Endothelial cell of umbilical vein (primary cell): ENCODE measurements at places on chromosomes 4 and X. TPM values are rescaled to one million over a fixed set of nuclear protein-coding genes. Genes with fewer than 3 reads are reported as not detected.

CPLX1 gene
- 1.3 and 1.8 TPM in 2 replicates for total RNA-seq

CYLC1 gene
- total RNA-seq: not detected in 2 replicates

OPRPN gene
- total RNA-seq: not detected in 2 replicates

SLITRK4 gene
- 0.77 and 3.8 TPM in 2 replicates for total RNA-seq

HTT gene
- total RNA-seq: 61.2 and 63.2 TPM in 2 replicates

ABLIM2 gene
- 0.30 and 0.66 TPM in 2 replicates for total RNA-seq

NEUROG2 gene
- not detected in 2 replicates for total RNA-seq

RHOXF2B gene
- not detected in 2 replicates for total RNA-seq

SPANXB1 gene
- not detected in 2 replicates for total RNA-seq

ITGB1BP2 gene
- total RNA-seq: 4.6 and 5.9 TPM in 2 replicates

MAD2L1 gene
- 35.4 and 41.4 TPM in 2 replicates for total RNA-seq

POF1B gene
- total RNA-seq: 0.20 TPM in 1 of 2 replicates, not detected in the other

CXorf65 gene
- not detected in 2 replicates for total RNA-seq

SH3D19 gene
- total RNA-seq: 86.3 and 92.8 TPM in 2 replicates

DNA sequence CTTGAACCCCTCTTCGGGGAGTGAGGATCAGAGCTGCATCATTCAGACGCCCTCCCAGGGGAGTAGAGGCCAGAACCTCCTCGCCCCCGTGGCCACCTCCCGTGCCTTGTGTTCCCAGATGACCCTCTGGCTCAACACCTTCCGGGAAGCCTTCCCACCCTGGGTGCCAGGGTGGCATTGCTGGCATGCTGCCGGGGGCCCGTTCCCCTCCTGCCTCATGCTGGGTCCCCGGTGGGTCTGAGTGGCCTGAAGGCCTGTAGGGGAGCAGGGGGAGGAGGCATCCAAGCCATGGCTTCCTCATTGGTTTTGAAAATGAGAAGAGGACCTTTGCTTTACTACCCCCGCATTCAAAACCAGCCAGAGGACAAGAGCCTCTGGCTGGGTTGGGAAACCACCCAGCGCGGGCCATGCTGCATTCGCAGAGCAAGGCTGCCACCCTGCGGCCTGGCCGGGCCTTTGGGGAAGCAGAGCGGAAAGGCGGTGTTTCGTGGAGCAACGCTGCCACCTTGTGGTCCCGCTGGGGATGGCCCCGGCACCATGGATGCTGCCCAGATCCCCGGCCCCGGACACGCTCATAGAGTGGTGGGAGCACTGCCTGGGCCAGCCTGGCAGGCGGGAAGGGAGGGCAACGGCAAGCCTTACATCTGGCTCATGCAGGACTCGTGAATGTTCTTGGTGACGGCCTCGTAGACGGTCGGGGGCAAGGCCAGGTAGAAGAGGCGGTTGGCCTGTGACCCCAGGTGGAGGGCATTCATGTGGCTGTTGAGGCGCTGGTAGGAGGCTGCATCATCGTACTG, 11.9 kb downstream of the G6PD start:
- no peak overlapping the region for H3K4me3 ChIP-seq
- H3K4me1 ChIP-seq: no peaks in the 10 kb centered on the region

- H3K27me3 ChIP-seq: no peaks in the 10 kb centered on the region
Observed at GRCh38 chr4:158444621-158445020, 77.1 kb upstream of the RXFP1 start.

- no peak overlapping the region for H3K4me3 ChIP-seq
- H3K27me3 ChIP-seq: no peaks in the 10 kb centered on the region
- no peaks in the 10 kb centered on the region for H3K4me1 ChIP-seq
- no peak overlapping the region for H3K27ac ChIP-seq
Observed at GRCh38 chr4:105329081-105329480, 144.8 kb downstream of the PPA2 start.

DNA sequence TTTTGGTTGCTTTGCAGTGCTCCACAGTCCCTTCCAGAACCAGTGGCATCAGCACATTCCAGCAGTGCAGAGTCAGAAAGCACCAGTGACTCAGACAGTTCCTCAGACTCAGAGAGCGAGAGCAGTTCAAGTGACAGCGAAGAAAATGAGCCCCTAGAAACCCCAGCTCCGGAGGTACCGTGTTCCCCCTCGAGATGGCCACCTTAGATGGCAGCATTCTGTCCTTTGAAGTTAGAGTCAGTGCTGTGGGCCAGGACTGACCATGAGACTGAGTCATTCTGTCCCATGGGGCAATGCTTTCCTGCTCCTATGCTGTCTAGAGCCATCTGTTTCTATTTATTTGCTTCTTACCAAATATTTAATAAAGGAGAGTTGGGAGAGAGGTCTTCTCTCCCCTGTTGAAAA, 112.3 kb downstream of the KLHL8 start:
- H3K4me1 ChIP-seq: peaks cover 40% of the 10 kb centered on the region
- peak overlapping the region; percentile 60 for H3K27ac ChIP-seq
- peak; percentile 58 for DNase-seq
- peaks cover 11% of the 10 kb centered on the region for H3K36me3 ChIP-seq
- no peak overlapping the region for H3K4me3 ChIP-seq

GRCh38 chr4:184620212-184620867, 28.9 kb downstream of the CASP3 start:
- no peaks in the 10 kb centered on the region for H3K36me3 ChIP-seq
- DNase-seq: no peak
- no peaks in the 10 kb centered on the region for H3K4me1 ChIP-seq

DNA sequence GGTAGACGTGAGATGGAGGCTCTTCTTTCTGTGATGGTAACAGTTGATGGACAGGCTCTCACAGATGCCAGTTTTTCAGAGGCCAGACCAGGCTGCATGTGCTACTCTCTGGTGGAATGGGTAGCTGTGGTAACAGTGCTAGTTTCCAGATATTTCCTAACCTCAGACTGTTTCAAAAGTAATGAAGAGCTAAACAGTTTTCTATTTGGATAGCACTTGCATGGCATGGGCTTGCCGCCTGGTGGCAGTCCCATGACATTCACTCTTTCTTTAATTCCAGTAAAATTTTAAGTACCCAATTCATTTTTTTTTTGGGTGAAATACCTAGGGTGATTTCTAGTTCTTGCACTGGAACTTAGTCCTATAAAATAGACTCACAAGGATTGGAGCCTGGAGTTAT, 220.2 kb upstream of the MAD2L1 start:
- no peaks in the 10 kb centered on the region for H3K4me1 ChIP-seq
- H3K27me3 ChIP-seq: no peaks in the 10 kb centered on the region
- no peak for DNase-seq
- no peak overlapping the region for H3K27ac ChIP-seq
- H3K4me3 ChIP-seq: no peak overlapping the region

GRCh38 chrX:16082470-16083085, 40.8 kb upstream of the GRPR start:
- H3K4me1 ChIP-seq: no peaks in the 10 kb centered on the region
- no peak overlapping the region for H3K4me3 ChIP-seq
- no peaks in the 10 kb centered on the region for H3K27me3 ChIP-seq
- DNase-seq: no peak
- no peak overlapping the region for H3K27ac ChIP-seq

DNA sequence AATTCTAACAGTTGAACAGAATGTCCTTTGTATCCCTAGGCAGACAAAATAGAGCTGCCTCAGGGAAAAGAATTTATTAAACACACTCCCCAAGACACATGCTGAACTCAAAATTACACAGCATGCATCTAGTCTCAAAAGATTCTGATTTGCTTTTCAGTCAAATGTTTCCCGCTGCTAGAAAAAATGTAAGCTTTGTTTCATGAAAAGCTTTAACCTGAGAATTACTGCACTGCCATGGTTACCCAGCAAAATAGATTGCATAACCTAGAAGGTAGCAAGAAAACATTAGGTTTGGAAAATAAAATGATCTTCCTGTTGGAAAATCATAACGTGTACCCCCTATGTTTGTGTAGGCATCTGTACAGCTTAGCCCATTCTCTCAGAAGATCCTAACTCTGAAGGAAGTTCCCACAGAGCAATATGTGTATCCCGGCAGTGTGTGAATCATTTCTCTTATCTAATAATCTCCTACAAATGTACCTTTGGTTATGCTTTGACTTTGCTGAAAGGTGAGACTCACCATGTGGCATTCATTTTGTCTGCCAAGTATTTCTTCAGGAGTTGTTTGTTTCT, 646.9 kb downstream of the STPG2 start:
- H3K4me1 ChIP-seq: no peaks in the 10 kb centered on the region
- H3K36me3 ChIP-seq: no peaks in the 10 kb centered on the region

DNA sequence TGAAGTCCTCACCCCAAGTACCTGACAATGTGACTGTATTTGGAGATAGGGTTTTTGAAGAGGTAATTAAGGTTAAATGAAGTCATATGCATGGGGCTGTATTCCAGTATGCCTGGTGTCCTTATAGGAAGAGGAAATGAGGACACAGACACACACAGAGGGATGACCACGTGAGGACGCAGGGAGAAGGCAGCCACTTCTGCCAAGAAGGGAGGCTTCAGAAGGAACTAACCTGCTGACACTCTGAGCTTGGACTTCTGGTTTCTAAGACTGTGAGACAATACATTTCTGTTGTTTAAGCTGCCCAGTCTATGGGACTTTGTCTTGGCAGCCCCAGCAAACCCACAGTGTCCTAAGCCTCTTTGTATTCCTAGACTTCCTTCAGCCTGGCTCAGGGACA, 3.0 kb upstream of the SLC2A9 start:
- no peak for DNase-seq
- peaks cover 9% of the 10 kb centered on the region for H3K27me3 ChIP-seq
- no peaks in the 10 kb centered on the region for H3K36me3 ChIP-seq
- peaks cover 6% of the 10 kb centered on the region for H3K4me1 ChIP-seq

DNA sequence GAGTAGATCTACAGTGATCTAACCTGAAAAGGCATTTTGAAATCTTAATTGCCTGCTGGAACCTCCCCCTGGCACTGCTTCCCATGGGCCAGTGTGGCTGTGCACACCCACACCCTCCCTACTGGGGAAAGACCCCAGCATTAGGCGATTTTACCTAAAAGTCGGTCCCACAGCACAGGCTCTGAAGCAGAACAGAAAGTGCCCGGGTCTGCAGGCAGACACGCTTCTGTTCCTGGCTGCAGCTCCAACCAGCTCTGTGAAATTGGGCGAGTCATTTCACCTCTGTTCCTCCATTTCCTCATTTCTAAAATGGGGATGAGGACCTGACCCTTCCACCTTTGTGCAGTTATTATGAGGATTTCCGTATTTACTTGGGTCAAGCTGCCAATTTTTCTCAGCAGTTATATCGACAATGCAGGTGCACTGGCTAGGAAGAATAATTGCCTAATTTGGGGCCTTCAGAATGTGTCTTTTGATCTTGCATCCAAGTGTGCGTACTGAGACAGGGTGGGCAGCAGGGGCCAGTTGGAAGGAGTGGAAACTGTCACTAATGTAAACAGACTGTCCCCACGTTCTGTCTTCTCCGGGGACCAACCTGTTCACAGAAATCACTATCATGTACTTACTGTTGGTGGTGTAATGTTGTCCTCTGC, 7.1 kb downstream of the KLF3 start:
- H3K4me1 ChIP-seq: peaks cover 87% of the 10 kb centered on the region
- H3K36me3 ChIP-seq: no peaks in the 10 kb centered on the region
- H3K4me3 ChIP-seq: no peak overlapping the region

DNA sequence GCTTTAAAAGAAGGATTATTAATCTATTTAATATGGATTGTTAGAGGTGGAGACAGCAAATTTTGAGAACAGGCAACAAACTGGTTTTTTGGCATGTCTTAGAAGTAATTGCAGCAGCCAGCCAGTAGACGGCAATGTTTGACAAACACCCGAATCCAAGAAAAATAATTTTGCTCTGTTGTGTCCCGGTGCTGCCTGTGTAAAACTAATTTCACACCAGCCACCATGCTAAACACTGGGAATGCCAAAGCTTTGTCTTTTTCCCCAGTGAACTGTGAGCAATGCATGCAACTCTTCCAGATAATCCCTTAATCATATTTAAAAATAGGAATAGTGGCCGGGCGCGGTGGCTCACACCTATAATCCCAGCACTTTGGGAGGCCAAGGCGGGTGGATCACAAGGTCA, 25.9 kb downstream of the SMIM31 start:
- DNase-seq: peak; percentile 26
- no peaks in the 10 kb centered on the region for H3K27me3 ChIP-seq
- H3K4me1 ChIP-seq: no peaks in the 10 kb centered on the region
- H3K4me3 ChIP-seq: no peak overlapping the region
- no peaks in the 10 kb centered on the region for H3K36me3 ChIP-seq

DNA sequence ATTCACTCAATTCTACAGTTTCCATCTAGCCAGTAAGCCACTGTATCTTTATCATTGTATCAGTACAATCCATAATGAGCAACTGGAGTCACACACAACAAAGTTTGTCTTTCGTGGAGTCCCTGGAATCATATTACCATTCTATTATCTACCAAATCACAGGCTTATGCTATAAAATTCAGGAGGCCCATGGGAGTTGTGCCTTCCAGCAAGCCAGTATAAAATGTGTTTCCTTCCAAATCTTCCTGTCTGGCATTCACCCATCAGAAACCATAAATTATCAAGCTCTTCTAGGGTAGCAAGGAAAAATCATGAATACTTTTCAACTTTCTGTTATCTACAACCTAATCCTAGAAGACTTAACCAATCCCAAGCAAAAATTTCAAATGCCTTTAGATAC, 1383.3 kb upstream of the PCDH7 start:
- H3K36me3 ChIP-seq: no peaks in the 10 kb centered on the region
- H3K27me3 ChIP-seq: no peaks in the 10 kb centered on the region
- no peak overlapping the region for H3K4me3 ChIP-seq
- no peak overlapping the region for H3K27ac ChIP-seq
- DNase-seq: peak; percentile 95
- H3K4me1 ChIP-seq: peaks cover 2% of the 10 kb centered on the region

GRCh38 chr4:99405433-99406115, 29.6 kb downstream of the ADH7 start:
- H3K27me3 ChIP-seq: peaks cover 4% of the 10 kb centered on the region
- peaks cover 5% of the 10 kb centered on the region for H3K4me1 ChIP-seq
- peak; percentile 70 for DNase-seq
- H3K36me3 ChIP-seq: no peaks in the 10 kb centered on the region

DNA sequence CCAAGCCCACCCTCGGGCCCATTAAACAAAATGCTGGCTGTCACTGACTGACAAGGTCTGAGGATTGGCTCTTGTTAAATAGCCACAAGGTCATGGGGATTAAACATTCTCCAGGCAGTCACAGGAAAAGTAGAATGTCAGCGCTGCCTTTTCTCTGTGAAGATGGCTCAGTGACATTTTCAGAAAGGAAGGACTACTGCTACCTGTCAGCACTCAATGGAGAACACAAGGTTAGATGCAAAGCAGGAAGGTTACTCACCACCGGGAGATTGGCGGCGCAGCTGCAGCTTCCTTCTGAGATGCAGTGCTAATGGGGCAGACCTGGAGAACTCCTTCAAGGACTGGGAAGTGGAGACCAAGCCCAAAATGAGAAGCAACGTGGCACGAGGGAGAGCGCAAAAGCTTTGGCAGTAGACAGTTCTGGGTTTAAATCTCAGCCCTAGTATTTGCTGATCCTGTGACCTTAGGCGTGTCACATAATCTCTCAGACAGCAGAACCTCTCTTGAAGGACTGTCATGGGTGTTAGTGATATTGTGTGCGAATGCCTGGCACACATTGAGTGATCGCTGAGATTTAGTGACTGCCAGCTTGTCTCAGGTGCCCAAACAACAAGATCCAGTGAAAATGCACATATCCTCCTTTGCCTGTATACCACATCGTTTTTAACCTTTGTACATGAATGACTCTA, 213.1 kb upstream of the BOD1L1 start:
- no peak overlapping the region for H3K4me3 ChIP-seq
- H3K4me1 ChIP-seq: no peaks in the 10 kb centered on the region
- no peaks in the 10 kb centered on the region for H3K27me3 ChIP-seq
- H3K27ac ChIP-seq: no peak overlapping the region

- peak overlapping the region; percentile 74 for H3K27ac ChIP-seq
- H3K4me1 ChIP-seq: peaks cover 20% of the 10 kb centered on the region
- DNase-seq: peak; percentile 87
- H3K27me3 ChIP-seq: no peaks in the 10 kb centered on the region
- H3K4me3 ChIP-seq: no peak overlapping the region
Observed at GRCh38 chr4:148007314-148007760, 275.4 kb downstream of the ARHGAP10 start.

- no peak overlapping the region for H3K27ac ChIP-seq
- no peaks in the 10 kb centered on the region for H3K27me3 ChIP-seq
- no peak for DNase-seq
- H3K36me3 ChIP-seq: no peaks in the 10 kb centered on the region
Observed at GRCh38 chrX:56000174-56000573, 232.0 kb upstream of the KLF8 start.
